ENCODE measurements at places on chromosomes 5 and 9.

DNA sequence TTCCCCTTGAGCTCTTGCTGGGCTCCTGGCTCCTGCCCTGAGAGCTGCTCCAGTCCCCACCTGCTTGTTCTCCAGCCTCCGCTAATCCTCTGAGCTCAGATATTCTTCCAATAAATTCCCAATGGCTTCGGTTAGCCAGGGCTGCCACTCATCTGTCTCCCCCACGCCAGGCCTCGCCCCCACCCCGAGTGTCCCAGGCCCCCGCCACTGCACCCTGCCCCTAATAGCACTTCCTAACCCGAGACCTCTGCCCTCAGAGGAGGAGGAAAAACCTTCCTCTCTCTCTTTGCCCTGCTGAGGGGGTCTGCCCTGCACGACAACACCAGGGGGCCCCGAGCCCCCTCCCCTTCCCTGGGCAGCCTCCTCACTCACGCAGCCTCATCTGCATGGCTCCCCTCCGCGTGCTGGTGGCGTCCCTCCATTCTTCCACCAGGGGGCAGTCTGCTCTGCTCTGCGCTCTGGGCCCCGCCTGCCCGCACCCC is 5.4 kb upstream of the LCN15 start:
- peak; percentile 28 for DNase-seq

GRCh38 chr5:16864631-16865131 is 71.4 kb downstream of the MYO10 start:
- no peak for DNase-seq

- DNase-seq: no peak
These were observed 48.4 kb upstream of the FOXI1 start for GRCh38 chr5:170057311-170057710.

GRCh38 chr9:7536310-7536939 is 263.2 kb downstream of the DMAC1 start:
- DNase-seq: no peak

- no peak for DNase-seq
These were observed 159.2 kb downstream of the SNCAIP start for GRCh38 chr5:122471031-122471751.

GRCh38 chr5:10489810-10490426 is 48.2 kb downstream of the ROPN1L start:
- no peak for DNase-seq

DNA sequence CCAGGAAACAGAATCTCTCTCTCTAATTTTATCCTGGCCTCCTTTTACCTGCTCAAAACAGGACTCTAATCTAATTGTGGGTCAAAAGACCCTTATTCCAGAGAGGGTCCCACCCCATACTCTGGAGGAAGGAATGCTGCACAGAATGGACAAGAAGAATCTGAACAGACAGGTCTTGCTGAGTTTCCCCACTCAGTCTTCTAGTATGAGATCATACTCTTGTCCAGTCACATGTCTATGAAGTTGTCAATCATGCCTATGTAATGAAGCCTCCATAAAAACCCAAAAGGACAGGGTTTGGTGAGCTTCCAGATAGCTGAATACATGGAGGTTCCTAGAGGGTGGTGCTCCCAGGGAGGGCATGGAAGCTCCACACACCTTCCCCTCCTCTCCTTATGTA is 123.9 kb upstream of the FER start:
- no peak for DNase-seq

DNA sequence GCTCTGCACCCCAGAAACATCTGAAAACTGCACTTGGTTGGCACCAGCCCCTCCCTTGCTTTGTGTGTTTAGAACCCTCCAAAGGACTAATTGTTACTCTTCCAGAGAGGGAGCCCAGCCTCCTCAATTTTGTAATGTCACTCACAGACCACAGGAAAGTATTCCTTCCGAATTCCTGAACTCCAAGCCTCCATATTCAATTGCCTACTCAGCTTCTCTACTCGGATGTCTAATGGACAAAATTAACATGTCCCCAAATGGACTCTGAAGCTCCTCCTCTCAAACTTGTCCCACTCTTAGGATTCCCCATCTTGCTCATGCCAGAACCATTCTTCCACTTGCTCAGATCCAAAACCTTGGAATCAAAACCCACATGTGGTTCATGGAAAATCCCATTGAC is 3.9 kb upstream of the TMEM171 start:
- no peak for DNase-seq

GRCh38 chr5:93580927-93581445 is at the start of gene NR2F1-AS1:
TSS of gene NR2F1-AS1 (minus strand) at chr5:93581219.
- no peak for DNase-seq

DNA sequence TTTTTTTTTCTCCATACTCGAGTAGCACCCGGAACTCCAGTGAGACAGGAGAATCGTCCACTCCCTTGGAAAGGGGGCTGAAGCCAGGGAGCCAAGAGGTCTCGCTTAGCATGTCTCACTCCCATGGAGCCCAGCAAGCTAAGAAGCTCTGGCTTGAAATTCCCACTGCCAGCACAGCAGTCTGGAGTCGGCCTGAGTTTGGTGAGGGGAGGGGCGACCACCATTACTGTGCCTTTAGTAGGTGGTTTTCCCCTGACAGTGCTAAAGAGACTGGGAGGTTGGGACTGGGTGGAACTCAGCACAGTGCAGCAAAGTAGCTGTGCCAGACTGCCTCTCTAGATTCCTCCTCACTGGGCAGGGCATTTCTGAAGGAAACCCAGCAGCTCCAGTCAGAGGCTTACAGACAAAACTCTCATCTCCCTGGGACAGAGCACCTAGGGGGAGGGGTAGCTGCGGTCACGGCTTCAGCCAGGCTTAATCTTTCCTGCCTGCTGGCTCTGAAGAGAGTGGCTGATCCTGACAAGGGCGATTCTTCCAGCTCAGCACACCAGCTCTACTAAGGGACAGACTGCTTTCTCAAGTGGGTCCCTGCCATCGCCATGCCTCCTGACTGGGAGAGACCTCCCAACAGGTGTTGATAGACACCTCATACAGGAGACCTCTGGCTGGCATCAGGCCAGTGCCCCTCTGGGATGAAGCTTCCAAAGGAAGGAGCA is 414.5 kb upstream of the ZNF608 start:
- DNase-seq: no peak

DNA sequence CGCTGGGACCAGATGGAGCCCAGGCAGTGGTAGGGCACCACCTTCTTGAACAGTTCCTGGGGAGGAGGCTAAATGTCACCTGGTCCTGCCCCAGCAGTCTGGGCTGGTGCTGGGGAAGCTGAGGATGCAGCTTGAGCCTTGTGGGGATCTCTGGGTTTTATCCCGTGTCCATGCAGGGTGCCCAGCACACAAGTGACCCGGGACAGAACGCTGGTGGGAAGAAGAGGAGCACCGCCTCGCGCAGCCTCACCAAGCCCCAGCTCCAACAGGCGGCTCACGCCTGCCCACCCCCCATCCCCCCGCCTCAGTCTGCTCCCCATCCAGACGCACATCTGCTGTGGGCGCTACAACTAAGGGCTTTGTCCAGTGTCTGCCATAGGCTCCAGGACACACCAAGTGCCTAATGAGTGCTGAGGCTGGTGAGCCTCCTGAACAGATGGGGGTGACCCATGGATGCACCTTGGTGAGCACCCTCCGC is 13.8 kb downstream of the RALGDS start:
- no peak for DNase-seq

DNA sequence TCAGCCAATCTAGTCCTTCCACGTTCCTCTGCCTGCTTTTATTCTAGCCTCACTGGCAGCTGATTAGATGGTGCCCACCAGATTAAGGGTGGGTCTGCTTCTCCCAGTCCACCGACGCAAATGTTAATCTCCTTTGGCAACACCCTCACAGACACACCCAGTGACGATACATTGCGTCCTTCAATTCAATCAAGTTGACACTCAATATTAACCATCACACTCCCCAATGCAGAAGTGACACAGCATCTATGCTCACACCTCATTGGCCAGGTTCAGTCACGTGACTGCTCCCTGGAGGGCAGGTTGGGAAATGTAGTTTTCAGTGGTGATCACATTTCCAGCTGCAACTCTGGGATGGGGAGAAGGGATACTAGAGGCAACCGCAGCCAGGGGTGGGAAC is 13.0 kb downstream of the SUSD3 start:
- no peak for DNase-seq

- DNase-seq: no peak
These were observed 107.2 kb upstream of the DHFR start for GRCh38 chr5:80761966-80762365.

DNA sequence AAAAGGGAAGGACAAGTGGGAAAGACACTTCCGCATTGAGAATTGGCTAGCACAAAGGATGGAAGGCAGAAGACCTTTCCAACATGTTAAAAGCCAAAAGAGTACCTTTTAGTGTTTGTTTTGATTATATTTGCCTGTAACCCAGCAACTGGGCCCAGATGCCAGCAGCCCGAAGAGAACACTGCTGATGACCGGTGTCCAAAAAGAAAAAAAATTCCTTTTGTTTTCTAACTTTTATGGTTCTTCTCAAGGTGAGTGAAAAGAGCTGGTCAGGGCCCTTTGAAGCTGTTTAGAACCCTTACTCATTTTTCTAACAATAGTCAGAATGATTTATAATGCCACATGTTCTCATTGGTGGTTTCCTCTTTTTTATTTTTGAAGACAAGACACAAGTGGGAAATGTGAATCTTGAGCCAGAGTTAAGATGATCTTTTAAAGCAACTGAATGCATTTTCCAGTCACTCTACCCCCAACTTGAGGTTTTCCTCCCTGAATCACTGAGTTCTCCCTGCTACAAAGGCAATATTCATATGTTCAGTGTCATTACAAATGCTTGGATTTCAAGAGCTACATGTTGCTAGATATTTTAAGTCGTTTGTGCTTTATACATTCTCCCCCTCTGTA is 32.3 kb upstream of the ZNF462 start:
- no peak for DNase-seq

DNA sequence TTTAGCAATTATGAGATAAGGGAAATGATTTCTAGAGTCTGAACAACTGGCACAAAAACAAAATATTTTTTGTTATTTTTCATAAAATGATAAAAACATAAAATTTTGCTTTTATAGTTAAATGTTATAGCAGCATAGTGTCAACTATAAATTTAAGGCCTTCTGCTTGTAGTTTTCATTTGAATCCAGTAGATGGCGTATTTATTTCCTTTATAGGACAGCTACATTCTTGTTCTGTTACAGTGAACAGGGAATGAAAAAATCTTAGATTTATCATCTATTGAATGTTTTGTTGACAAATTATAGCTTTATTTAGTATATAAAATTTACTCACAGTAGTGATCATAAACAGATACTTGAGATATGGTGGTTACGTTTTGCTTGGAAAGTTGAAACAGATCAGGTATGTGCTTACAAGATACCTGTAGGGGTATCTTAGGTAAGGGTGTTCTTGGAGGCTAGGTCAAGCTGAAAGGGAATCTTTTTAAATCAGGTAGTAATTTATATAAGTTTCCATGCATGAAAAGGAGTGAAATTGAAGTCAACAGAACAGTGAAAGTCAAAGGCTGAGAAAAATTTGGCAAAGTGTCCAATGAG is 239.3 kb upstream of the GRIN3A start:
- no peak for DNase-seq

DNA sequence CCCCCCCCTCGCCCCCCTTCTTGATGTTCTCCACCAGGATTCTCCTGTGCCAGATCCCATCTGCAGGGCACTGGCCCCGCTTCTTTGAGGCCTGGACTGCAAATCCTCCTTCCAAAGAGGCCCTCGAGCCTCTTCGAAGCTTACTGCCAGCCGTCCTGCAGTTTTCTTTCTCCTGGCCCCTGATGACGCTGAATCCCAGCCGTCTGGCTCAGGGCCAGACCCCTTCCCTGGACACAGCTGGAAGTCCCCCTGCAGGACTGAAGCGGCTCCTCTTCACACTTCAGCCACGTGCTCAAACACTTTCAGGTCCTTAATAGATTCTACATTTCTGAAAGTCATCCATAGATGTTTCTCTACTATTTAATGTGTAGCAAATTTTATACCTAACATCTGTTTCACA is 121.5 kb downstream of the EHMT1 start:
- DNase-seq: no peak

DNA sequence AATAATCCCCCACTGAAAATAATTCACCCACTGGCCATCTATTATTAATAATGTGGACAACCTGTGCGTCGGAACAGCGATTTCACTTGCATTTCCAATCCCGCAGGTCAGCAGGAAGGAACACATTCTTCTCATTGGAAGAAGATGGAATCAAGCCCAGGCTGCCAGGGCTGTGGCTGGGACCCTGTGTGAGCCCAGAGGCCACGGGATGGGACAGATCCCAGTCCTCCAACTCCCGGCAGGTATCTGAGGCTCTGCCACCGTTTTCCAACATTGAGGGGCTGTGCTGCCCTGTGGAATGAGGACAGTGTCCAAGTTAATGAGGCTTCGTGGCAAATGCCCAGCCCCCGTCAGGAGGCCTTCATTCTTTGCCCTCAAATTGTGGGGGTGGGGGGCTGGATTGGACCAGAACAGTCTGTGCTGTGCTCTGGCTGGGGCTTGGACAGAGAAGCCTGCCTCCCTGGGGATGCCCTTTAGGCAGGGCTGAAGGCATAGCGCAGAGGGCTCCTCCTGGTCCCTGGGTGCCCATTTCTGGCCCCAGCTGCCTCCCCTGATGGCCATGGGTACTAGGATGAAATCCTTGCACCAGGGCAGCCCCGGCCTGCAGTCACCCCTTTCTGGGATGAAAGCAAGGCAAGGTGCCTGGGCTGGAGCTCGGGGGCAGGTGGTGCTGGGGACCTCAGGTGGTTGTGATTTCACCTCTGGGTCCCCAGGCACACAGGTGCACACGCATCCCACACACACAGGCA is 195.0 kb upstream of the PPP1R26 start:
- no peak for DNase-seq

DNA sequence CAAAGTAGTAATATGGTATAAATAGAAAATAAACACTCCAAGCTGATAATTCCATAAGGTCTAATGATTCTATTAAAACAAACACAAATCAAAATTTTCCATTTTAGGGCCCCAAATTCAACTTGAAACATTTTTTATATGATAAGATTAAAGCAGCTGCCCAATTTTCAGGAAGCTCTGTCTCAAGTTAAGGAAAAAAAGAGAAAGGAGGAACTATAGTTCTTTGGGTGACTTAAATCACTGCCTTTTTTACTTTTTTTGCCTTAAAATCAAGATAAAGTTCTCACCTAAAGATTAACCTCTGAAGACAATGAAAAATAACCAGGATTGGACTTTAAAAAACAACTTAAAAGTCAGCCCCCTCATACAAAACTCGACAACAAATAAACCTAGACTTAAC is 76.0 kb upstream of the IFNE start:
- DNase-seq: no peak

GRCh38 chr5:91722736-91723467 is 339.8 kb upstream of the ARRDC3 start:
- DNase-seq: no peak

DNA sequence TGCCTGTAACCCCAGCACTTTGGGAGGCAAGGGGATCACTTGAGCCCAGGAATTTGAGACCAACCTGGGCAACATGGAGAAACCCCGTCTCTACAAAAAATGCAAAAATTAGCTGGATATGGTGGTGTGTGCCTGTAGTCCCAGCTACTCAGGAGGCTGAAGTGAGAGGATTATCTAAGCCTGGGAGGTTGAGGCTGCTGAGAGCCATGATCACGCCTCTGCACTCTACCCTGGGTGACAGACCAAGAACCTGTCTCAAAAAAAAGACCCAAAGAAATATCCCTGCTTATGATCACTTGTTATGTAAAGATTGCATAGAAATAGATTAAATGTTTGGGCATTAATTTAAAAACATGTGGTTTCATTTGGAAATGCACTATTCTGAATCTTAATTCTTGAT is 125.1 kb downstream of the UGCG start:
- no peak for DNase-seq

- DNase-seq: no peak
These were observed 615.0 kb upstream of the CHD1 start for GRCh38 chr5:99543841-99544240.

GRCh38 chr5:133265720-133266526 is 214.1 kb downstream of the HSPA4 start:
- DNase-seq: no peak
